ENCODE measurements at places on chromosomes 11 and 22.

- no peak for DNase-seq
Measured at GRCh38 chr11:19696073-19696472, 16.6 kb upstream of the NAV2 start.

DNA sequence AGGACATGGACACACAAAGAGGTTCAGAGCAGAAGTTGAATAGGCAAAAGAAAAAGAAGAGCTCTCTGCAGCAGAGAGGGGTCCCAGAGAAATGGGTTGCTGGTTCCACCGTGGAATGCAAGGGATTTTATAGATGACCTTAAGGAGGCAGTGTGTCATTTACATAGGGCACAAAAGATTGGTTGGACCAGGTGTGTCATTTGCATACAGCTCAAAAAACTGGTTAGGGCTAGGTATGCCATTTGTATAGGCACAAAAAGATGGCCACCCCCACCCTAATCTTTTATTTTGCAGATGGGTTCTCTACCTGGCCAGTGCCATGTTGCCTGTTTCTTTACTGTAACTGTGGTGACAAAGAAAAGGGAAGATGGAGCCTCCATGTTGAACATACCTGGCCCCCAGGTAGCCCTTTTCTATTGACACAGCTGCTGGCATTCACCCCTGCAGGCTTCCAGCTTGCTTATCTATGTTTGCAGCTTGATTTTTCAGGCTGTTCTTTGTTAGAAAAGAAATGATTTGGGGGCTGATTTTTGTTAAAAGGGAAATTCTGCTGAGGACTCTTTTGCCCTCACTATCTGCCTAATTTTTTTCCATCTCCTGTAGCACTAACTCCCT is 3.1 kb upstream of the CAVIN3 start:
- DNase-seq: no peak

- no peak for DNase-seq
Measured at GRCh38 chr11:1807264-1807995, 27.4 kb upstream of the SYT8 start.

- DNase-seq: no peak
Measured at GRCh38 chr11:130859886-130860285, 56.4 kb downstream of the SNX19 start.

GRCh38 chr22:49976439-49977175 is 16.0 kb downstream of the PIM3 start:
- DNase-seq: no peak

GRCh38 chr22:24727218-24727851 is 47.2 kb downstream of the PIWIL3 start:
- no peak for DNase-seq

DNA sequence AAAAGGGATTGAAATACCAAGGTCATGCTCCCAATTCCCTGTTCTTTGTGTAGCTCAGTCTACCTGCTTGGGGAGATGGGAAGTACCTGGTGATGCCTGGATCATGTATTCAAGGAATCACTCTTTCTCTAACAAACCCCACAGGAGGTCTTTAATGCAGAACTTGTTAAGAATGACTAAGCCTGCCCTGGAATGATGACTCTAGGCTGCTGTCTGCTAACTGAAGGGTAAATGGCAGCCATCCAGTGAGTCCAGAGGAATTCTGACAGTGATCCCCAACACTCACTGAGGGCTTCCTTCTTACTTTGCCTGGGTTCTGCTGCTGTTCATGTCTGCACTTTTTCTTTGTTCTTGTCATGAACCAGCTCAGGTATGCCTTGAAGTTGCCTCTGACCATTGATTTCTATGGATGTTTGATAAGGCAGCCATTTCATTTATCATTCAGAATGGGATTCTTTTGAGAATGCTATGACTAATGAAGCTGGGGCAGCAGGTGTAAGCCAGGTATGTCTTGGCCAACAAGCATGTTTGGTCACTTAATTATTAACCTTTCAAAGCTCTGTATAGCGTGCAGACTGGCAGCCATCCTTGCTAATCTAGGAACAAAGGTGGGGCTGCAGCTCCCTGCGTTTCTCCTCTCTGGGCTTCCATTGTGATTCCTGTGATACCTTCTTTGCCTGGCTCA is 11.4 kb downstream of the PRSS23 start:
- no peak for DNase-seq

DNA sequence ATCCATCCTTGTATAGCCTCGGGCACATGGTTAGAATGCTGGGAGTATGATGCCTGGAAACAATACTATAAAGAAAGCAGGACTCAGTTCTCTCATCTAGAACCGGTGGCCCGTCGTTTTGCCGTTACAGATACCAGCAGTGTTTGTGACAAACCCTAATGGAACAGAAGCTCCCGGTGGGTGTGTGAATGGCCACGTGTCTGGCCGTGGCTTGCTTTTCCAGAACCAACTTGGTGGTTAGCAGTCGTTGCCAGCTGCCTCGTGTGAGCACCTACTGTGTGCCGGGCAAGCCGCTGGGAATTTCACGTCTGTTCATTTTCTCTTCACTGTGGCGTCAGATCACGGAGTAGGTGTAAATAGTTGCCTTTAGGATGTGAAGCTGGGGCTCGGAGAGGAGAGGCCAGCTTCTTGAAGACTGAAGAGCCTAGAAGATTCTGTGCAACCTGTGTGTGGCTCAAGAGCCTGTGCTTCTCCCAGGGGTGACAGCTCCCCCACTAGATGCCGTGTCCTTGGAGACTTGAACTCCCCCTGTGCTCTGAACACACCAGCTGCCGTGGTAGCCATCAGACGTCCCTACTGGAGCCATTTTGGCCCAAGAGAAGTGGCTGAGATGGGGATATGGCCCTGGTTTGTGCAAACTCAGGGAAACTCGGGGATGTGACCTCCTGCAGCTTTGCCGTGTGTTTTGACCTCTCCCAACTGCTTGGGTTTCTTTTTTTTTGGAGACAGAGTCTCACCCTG is 57.5 kb upstream of the PPARA start:
- DNase-seq: no peak

GRCh38 chr22:19599626-19600243 is 75.5 kb upstream of the CLDN5 start:
- no peak for DNase-seq

GRCh38 chr11:134844838-134845237 is 432.8 kb upstream of the B3GAT1 start:
- DNase-seq: no peak

GRCh38 chr22:46052331-46052771 is 75.4 kb upstream of the WNT7B start:
- DNase-seq: no peak

- no peak for DNase-seq
Measured at GRCh38 chr11:120338107-120338933, 2.1 kb downstream of the ARHGEF12 start.

Data from stimulated activated CD8-positive, alpha-beta memory T cell treated with anti-CD3 and anti-CD28 coated beads, Interleukin-4, amount 100 ng/mL, for 4 hours (primary cell).